Motor neuron (in vitro differentiated cells): ENCODE measurements at places on chromosomes 6 and 20. TPM values are rescaled to one million over a fixed set of nuclear protein-coding genes. Genes with fewer than 3 reads are reported as not detected.

GRCh38 chr6:22875845-22876244, 306.5 kb downstream of the HDGFL1 start:
- ATAC-seq: no peak

DNA sequence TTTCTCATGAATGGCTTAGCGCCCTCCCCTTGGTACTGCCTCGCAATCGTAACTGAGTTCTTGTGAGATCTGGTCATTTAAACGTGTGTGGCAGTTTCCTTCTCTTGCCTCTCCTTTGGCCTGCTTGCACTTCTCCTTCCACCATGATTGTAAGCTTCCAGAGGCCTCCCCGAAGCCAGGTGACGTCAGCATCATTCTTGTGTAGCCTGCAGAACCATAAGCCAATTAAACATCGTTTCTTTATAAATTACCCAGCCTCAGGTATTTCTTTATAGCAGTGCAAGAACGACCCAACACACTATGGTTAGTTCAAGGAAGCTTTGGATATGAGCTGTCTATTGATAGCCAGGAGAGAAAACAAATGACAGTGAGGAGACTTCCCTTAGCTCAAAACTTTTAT, 29.5 kb upstream of the ADTRP start:
- no peak for ATAC-seq

GRCh38 chr20:32333181-32333987, 24.7 kb upstream of the ASXL1 start:
- no peak for ATAC-seq

DNA sequence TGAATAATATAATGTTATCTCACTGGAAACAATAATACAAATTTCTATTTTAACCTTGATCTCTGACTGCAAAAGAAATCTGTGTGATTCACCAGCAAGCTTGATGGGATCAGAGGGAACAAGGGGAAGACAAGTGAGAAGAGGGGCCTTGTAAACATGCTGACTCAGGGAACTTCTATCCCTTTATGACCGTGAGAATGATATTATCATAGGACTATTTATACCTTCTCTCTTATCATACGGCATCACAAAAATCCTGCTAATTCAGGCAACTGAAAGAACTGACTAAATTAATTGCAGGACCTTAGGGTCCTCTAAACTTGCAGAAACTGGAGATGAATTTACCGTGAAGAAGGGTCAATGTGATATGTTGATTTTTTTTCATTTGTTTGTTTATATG, 173.3 kb downstream of the PTPRK start:
- ATAC-seq: no peak

- no peak for ATAC-seq
Observed at GRCh38 chr20:18156045-18156444, 18.4 kb downstream of the KAT14 start.

DNA sequence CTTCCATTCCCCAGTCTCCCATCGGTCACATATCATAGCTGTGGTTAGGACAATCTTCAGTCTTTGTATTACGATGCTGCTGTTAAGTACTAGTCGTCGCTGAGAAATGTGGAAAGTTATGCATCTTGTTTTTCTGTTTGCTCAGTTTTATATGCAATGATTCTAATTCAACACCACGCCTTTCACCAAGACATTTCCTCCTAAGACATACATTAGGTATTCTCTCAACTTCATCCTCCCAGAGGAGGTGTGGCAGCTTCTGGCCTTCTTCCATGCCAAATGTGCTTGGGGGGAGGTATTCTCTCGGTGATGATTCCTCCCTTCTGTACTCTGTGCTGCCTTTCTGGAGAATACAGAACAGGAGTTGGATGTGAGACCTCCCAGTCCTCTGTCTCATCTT, 66.1 kb downstream of the B4GALT5 start:
- ATAC-seq: peak; percentile 87

- peak; percentile 87 for ATAC-seq
Observed at GRCh38 chr6:39189915-39190544, 39.2 kb downstream of the KCNK5 start.

- ATAC-seq: no peak
Observed at GRCh38 chr6:129730477-129731165, 20.6 kb upstream of the ARHGAP18 start.

GRCh38 chr6:75488033-75488432, 5.6 kb downstream of the FILIP1 start:
- no peak for ATAC-seq

GRCh38 chr20:63394069-63394919, 33.1 kb upstream of the CHRNA4 start:
- peak; percentile 80 for ATAC-seq

DNA sequence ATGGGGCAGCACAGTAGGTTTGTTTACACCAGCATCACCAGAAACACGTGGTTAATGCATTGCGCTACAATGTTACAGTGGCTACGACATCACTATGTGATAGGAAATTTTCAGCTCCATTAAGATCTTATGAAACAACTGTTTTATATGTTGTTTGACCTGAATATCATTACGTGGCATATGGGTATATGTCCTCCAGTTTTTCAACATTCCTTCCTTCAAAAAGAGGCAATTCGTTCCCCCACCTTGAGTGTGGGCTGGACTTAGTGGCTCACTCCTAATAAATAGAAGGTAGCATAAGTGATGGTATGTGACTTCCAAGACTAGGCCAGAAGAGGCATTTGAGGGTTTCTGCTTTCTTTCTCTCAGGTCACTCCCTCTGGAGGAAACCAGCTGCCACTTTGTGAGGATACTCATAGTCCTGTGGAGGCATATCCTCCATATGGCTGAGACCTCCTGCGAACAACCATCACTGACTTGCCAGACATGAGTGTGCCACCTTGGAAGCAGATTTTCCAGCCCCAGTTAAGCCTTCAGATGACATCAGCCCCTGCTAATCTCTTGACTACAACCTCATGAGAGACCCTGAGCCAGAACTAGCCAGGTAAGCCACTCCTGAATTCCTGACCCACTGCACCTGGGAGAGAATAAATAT, 2.3 kb upstream of the TRAM2 start:
- ATAC-seq: no peak

DNA sequence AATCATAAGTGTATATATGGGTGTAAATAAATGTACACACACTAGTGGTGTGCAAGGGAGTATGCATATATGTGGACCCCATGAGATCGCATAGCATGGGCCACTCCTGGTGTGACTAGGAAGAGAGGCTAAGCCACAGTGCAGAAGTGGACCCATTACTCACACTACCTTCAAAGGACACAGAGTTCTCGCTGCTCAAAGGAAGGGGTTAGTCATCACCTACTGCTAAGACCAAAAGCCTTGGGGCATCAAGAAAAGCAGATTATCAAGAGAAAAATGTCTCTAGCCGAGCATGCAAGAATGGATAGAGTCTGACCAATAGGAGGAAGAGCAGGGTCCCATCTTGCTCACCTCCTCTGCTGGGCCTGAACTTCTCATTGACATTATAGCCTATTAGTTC, 195.5 kb downstream of the MAFB start:
- ATAC-seq: no peak

- no peak for ATAC-seq
Observed at GRCh38 chr6:17093686-17094085, 8.2 kb upstream of the STMND1 start.

- peak; percentile 94 for ATAC-seq
Observed at GRCh38 chr20:38601216-38602184, at the start of gene ARHGAP40. Gene ARHGAP40, plus strand, starts transcription at chr20:38601809.

GRCh38 chr6:52728394-52728793, 34.9 kb downstream of the GSTA2 start:
- no peak for ATAC-seq

- no peak for ATAC-seq
Observed at GRCh38 chr6:1227935-1228753, 83.8 kb upstream of the FOXQ1 start.

- ATAC-seq: no peak
Observed at GRCh38 chr20:21562656-21563055, 48.8 kb upstream of the NKX2-2 start.

DNA sequence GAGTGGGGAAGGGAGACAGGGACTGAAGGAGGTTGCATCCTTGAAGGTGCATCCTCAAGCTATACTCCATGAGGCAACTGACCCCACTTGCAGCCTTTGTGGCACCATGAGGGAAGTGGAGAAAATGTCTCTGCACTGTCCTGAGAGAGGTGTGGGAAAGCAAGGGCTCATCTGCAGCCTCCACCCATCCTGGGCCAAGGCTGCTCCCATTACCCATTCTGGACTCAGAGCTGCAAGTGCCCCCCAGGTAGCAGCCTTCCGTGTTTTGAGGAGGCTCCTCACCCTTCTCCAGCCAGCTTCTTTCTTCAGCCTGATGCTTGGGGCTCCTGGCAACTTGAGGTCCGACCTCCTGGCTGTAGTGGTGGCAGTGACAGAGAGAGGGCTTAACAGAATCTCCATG, 294.6 kb downstream of the CDH26 start:
- no peak for ATAC-seq

- peak; percentile 57 for ATAC-seq
Observed at GRCh38 chr6:124795643-124796463, 166.4 kb upstream of the RNF217 start.

DNA sequence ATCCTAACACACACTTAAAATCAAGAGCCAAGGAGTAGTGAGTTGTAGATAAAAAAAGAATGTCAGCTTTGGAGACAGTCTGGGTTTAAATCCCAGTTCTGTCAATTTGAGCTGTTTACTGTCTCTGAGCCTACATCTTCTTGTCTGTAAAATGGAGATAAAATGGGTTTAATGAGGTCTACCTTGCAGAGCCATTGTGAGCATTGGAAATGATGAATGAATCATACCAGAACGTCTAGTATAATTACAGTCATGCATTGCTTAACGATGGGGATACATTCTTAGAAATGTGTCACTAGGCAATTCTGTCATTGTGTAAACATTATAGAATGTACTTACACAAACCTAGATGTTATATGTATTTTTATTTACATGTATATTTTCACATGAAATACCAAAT, 17.6 kb upstream of the SGK2 start:
- ATAC-seq: no peak

DNA sequence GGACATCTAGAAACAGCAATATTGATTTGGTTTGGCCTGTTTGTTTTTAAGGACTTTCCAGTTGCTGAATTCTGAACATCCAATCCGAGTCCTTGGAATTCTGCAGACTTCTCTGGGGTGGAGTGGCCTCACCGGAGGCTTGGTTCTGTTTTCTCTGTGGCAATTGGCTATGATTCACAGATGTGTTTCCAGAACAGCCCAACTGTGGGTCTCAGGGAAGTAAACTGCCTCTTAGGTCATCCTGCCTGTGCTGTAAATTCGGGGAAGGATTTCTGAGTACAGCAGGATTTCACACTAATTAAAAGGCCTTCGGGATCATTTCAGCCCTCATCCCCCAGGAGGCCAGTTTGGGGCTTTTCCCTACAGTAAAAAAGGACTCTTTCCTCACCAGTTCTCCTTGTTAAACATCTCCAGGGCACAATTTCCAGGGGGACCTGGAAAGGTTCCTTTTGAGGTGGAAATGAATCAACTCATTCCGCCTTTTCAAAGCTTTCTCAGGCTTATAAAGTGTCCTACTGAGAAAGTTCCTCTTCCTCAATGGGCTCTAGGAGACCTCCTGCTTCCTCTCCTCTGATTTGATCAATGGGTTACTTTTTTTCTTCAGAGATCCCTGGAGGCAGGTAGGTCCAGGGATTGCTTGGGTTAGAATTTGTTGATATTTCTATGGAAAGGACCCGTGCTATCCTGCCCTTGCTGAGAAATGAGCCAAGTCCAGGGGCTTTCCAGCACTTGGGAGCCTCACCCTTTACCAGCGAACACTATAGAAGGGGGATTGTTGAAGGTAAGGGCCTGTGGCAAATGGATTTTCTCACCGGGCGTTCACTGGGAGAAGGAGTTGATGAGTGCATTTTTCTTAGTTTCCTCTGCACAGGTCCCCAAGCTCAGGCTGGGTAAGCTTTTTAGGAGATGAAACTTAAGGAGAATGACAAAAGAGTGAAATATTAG, 114.6 kb downstream of the CLIC5 start:
- ATAC-seq: no peak

GRCh38 chr20:6524305-6524704, 243.2 kb upstream of the BMP2 start:
- no peak for ATAC-seq

- ATAC-seq: no peak
Observed at GRCh38 chr20:20869161-20869775, 156.8 kb upstream of the RALGAPA2 start.

DNA sequence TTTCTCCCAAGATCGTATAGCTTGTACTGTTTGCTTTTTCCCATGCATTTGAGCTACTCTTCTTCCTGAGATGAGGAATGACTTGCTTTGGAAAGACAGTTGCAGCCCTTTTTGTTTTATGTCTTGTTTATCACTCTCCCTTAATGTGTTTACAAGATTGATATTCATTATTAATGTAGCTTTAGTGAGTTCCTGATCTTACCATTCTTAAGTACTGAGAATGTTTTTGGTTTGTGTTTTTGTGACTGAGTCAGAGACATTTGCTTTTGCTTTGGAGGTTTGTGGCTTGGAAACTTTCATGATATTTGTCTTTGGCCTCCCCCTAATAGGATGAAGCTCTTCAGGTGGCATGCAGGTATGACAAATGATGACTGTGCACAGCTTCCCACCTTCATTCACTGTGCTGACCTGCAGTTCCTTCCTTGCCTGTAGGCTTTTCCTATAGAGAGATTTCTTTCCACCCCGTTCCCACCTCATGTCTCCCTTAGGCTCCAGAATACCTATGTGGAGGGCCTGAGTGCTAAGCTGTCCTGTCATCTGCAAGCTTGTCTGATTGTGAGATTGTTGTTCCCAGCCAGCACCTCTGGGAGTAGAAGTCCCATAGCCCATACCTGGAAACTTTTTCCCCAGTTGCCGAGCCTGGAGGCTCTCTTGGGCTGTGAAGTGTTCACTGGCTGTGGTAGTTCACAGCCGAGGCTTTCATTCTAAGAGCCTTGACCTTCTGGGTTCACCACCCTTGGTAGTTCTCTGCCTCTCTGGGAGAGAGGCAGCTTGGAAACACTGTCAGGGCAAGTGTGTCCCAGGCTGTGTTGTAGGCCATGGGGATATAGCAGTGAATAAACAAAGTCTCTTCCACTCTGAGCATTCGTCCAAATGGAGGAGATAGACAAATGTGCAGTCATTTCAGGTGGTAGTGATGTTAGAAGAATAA, 27.1 kb downstream of the CDS2 start:
- ATAC-seq: no peak

GRCh38 chr6:84825461-84825860, 61.1 kb upstream of the TBX18 start:
- no peak for ATAC-seq

DNA sequence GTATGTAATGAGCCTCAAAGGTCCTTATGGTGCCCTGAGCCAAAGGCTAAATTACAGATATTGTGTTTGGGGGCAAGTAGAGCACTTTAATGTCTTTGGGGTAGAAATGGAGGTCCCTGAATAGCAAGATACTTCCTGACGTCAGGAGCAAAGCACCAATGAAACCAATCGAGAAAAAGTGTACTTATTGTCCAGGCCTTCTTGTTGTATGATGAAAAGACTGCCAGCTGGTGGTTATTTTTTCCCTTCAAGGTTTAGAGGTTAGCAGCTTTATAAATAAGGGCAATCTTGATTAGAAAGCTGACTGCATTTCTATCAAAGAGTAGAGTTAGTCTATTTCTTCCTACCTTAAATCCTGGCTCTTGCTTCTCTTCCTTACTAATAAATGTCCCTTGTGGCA, 76.1 kb upstream of the HSF2 start:
- no peak for ATAC-seq

GRIK2 gene
- 12.1 and 14.6 TPM in 2 replicates for total RNA-seq

RTF2 gene
- total RNA-seq: 71.9 and 72.2 TPM in 2 replicates

TFAP2D gene
- total RNA-seq: 0.36 and 0.38 TPM in 2 replicates

FBXO5 gene
- total RNA-seq: 38.0 and 40.6 TPM in 2 replicates

MAS1 gene
- 0.09 and 0.13 TPM in 2 replicates for total RNA-seq

PGBD1 gene
- total RNA-seq: 2.5 and 4.0 TPM in 2 replicates

WFDC2 gene
- 1.1 and 1.2 TPM in 2 replicates for total RNA-seq

ASCC3 gene
- total RNA-seq: 71.2 and 86.7 TPM in 2 replicates

TRIM40 gene
- total RNA-seq: 0.41 TPM in 1 of 2 replicates, not detected in the other

PNPLA1 gene
- total RNA-seq: 0.93 TPM in 1 of 2 replicates, not detected in the other
